Colonic mucosa (tissue), 4 donors: ENCODE measurements at places on chromosomes 6 and 20. TPM values are rescaled to one million over a fixed set of nuclear protein-coding genes. Genes with fewer than 3 reads are reported as not detected.

SIRPG gene
- total RNA-seq: 0.69 TPM

CABLES2 gene
- 10.5 TPM for total RNA-seq

BMP7 gene
- total RNA-seq: 3.2 TPM

- no peaks in the 10 kb centered on the region for H3K4me1 ChIP-seq
- no peak overlapping the region for H3K4me3 ChIP-seq
- H3K27ac ChIP-seq: no peak overlapping the region
- H3K36me3 ChIP-seq: no peaks in the 10 kb centered on the region
Measured at GRCh38 chr6:32146287-32146686, 5.5 kb downstream of the PRRT1 start.

DNA sequence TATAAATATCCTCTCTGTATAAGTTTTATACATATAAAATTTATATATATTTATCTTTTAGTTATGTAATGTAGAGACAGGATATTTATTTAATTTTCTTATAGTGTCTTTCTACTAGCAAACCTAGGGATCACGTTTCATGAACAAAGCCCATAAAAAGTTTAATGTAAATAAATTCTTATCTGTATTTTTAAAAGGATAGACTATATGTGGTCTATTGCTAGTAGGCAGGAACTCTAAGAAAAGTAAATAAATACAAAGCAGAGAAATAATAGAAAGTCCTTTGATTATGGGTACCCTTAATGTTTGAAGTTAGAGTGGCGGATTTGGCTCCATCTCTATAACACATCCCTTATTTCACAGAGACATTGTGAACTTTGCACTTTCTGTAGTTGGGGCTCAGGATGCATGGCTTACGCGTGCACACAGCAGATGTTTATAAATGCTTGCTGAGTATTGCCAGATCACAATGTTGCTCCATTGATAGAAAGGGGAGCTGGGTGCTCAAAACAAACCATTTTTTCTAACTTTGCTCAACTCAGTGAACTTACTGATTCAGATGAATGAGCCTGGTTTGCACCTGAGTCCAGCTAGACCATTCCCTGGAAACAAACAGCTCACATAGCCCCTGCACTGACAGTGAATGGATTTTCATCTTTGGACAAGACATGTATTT lies 179.1 kb downstream of the SYNE1 start:
- H3K27me3 ChIP-seq: no peaks in the 10 kb centered on the region
- no peak for DNase-seq
- no peak overlapping the region for H3K4me3 ChIP-seq
- no peaks in the 10 kb centered on the region for H3K4me1 ChIP-seq
- H3K27ac ChIP-seq: no peak overlapping the region
